ENCODE measurements at places on chromosomes 6 and 20. TPM values are rescaled to one million over a fixed set of nuclear protein-coding genes. Genes with fewer than 3 reads are reported as not detected.

BPIFA1 gene
- total RNA-seq, result 0.42 TPM

APCDD1L gene
- 1.5 TPM for total RNA-seq

EBF4 gene
- total RNA-seq, result 0.21 TPM

KIF25 gene
- total RNA-seq, result not detected

KHDC1L gene
- total RNA-seq, result not detected

OR2H1 gene
- total RNA-seq, result not detected

BPI gene
- not detected for total RNA-seq

EEF1A2 gene
- total RNA-seq, result 3.2 TPM

PAK1IP1 gene
- total RNA-seq, result 20.2 TPM

TBXT gene
- not detected for total RNA-seq

C2 gene
- total RNA-seq, result not detected

Measured in airway epithelial cell (primary cell).